SK-MEL-5 (cell line): ENCODE measurements at places on chromosomes 7 and 10. TPM values are rescaled to one million over a fixed set of nuclear protein-coding genes. Genes with fewer than 3 reads are reported as not detected.

SBDS gene
- total RNA-seq, result 108 and 111 TPM in 2 replicates

PRTFDC1 gene
- 0.21 and 0.24 TPM in 2 replicates for total RNA-seq

WDR11 gene
- total RNA-seq, result 64.1 and 67.5 TPM in 2 replicates

DNA sequence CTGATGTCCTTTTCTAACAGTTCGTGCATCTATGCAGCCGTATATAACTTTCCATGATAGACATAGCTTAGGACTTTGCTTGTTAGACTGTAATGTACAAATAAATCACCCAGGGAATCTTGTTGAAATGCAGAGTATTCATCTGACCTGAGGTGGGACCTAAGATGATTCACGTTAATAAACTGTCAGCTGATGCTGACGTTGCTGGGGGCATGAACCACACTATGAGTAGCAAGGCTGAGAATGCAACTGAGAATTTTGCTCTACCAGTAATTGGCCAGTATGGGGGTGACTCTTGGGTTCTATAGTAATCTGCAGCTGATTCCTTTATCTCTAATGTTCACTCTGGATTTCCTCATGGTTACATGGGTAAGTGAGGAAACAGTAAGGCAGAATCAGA lies 130.1 kb upstream of the MALRD1 start:
- no peak for DNase-seq

DNA sequence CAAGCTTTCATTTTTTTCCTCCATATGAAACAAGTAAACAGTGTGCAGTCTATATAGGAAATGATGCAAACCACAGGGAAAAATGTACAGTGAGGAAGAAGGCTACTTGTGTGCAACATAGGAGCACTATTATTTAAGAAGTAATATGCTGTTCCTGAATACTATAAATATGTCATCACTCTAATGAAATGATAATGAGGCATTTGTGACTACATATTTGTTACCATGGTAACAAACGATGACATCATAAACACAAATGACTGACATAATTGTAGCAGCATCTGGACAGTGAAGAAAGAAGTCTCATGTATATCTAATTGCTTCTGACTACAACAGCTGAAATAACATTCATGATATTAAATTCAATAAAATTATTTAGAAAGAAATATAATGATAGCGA lies 164.8 kb downstream of the C7orf25 start:
- DNase-seq, result peak; percentile 22

DNA sequence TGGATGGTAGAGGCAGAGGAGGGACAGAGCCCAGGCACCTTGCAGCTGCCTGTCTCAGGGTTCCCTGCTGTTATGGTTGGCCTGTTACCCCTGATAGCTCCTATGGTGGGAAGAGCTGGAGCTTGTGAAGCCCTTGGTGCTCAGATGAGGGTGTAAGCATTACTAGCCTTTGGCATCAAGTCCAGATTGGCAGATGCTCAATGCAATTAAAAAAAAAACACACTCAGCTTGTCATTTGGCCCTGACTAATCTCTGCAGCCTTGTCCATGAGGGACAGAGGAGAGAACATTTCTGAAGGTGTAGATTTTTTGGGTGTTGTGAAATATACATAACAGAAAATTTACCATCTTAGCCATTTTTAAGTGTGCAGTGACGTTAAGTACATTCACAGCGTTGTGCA lies 86.3 kb downstream of the PLPP4 start:
- DNase-seq, result no peak

- no peak for DNase-seq
These were observed 79.4 kb upstream of the PRR15 start for GRCh38 chr7:29484280-29484679.

- no peak for DNase-seq
These were observed 50.0 kb upstream of the KMT2E start for GRCh38 chr7:104963991-104964385.

- no peak for DNase-seq
These were observed 162.2 kb downstream of the EGFR start for GRCh38 chr7:55180963-55181542.

DNA sequence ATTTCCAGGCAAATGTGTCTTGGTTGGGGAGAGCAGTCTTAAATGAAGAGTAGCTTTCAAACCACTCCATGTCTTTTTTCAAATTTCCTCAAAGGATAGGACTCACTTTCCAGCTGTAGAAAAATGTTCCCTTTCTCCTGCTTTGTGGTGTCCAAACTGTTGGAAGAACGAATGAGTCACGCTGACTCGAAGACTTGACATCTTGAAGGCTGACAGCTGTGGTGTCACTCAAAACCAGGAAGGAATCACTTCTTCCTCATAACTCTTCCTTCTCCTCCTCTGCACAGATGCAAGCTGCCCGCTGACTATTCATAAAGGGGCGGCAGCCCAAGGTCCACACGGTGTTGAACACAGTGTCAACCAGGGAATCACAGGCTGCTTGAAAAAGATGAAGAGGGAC lies 19.2 kb downstream of the PLA2G12B start:
- no peak for DNase-seq

DNA sequence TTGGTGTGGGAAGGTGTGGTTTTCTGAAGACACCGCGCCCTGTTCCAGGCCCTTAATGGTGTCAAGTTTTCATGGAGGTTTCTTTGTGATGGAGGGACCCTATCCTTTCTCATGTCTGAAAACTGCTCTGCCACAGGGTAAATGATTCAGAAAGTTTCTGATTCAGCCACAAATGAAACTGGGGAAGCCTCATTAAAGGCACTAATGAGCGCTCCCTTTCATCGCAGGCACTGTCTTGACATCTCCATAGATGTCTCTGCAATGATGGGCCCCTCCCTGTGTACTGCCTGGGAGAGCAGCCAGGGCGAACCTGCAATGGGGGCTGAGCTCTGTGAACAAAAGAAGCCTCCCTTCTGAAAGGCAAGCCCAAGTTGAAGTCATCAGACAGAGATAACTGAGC lies 355.3 kb downstream of the PRPF18 start:
- no peak for DNase-seq

GRCh38 chr10:117768333-117769042 lies 225.9 kb downstream of the EMX2 start:
- DNase-seq, result no peak
